IMR-90 (cell line): ENCODE measurements at places on chromosomes 3 and 15.

DNA sequence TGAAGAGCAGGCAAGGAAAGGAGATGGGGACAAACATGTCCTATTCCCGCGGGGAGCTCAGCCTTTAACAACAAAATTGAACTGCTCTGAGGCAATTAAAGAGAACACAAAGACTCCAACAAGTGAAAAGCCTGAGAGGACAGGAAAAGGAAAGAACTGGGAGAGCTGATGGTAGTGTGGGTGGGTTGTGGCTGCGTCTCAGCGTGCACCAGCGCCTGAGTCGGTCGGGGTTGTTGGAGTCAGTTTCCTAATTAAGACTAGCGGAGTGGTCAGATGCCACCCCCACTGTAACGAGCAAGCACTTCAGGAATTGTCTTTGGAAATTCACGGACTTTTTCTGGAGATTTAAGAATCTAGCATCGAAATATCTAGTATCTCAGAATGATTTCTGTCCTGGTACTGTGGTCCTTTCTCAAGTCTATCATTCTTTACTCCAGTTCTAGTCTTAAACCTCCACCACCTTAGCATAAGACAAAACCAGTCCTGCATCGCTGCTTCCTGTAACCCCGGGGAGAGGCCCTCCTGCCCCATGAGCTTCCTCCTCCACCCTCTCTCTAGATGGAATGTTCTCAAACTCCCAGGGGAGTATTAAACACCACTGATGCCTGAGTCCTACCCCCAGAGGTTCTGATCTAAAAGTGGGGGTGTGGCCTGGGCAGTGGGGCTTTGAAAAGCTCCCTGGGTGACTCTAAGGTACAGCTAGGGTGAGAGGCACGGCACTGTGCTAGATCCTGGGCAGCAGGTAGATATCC lies 104.0 kb downstream of the CYP19A1 start:
- no peak for DNase-seq

GRCh38 chr3:98038876-98039275 lies 3.8 kb upstream of the GABRR3 start:
- no peak for DNase-seq

DNA sequence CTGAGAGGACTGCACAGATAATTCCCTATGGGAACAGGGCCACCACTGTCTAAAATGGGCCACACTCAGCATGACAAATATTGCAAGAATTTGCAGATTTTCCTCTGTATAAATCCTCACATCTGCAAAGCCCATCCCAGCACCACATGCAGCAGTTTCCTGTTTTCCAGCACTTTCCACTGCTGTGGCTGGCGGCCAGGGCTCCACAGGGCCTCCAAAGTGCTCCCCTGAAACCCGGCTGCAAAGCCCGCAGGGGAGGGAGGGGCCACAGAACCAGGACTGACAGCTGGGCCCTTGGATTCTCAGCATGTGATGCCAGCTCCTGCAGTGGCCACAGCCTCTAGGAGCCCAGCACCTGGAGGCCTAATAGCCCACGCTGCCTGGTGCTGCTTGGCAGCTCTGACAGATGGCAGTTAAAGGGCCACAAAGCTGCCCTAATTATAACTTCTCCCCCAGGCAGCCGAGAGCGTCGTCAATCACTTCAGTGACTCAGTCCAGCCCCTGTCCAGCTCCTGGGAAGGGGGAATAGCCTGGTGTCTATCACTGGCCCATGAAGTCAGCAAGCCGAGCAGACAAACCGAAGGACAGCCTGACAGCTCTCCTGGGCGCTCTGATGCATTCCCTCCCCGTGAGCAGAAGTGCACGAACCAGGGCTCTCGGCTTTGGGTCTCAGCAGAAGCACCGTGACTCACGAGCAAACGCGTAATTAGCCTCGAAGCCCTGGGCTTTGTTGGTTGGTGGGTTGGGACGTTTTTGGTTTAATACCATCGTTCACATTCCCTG lies 4.7 kb downstream of the LRRC15 start:
- peak; percentile 94 for DNase-seq

DNA sequence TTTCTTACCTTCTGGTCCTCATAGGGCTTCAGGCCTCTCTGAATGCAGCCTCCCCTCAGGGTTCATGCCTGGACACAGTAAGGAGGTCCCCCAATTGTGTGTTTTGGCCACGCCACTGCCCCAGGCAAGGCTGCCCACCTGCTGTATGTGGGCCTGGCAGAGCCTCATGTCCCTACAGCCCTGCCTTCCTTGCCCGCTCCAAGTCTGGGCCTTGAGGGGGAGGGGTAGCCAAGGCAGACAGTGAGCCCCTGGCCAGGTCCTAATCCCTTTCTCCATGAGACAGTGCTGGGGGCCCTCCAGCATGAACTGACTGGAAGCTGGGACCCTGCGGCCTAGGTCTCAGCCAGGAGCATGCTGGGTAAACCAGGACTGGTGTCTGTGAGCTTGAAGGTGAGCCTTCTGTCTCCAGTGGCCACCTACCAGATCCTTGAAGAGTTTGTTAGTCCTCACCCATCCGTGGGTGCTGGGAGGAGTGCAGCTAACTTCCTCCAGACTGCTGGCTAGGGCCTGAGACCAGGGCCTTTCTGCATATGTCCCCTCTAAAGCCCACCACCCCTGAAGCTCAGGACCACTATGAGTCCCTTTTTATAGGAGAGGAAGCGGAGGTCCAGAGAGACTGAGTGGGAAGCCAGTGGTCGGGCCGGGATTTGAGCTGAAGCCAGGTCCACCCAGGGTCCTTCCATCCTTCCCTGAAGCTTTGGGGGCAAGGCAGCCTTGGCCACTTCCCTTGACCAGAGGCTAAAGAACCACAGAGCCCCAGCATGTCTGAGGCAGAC lies 8.7 kb downstream of the ZBTB47 start:
- DNase-seq: no peak

- peak; percentile 49 for DNase-seq
Measured at GRCh38 chr3:46903341-46904302, 26.1 kb downstream of the PTH1R start.

- peak; percentile 75 for DNase-seq
Measured at GRCh38 chr3:186425788-186426730, 64.0 kb upstream of the DGKG start.
